ENCODE measurements at places on chromosomes 1 and 21. TPM values are rescaled to one million over a fixed set of nuclear protein-coding genes. Genes with fewer than 3 reads are reported as not detected.
A peak's percentile ranks its signal among the peaks of the same experiment; 100 is the strongest.

DNA sequence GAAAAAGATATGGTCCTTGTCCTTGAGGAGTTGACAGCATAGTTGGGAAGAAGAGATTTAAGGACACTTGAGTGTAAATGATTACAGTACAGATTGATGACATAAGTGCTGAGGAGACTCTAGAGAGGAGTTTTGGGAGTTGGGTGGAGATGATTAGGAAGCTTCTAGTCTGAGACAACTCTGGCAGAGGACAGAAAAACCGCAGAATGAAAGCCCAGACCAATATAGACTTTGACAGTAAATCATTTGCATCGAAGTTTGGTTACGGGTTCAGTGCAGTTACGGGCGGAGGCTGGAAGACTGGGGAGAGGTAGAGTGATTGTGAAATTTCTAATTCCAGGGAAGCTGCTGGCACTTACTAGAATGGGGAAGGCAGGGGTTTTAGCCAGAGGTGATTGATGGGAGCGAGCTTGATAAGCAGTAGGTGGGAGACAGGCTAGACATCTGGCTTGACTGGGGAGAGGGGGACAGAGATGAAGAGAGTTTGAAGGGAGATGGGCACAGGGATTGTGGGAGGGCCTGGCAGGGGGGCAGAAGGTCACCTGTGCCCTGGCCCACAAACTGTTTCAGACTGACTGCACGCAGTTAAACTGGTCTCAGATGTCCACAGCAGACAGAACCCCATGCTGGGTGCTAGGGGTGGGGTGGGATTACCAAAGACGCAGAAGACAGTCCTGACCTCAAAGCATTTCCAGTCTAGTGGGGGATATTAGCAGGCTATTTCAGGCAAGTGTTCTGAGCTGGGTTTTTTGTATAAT, 20.1 kb downstream of the SH2D2A start:
- DNase-seq: no peak

DNA sequence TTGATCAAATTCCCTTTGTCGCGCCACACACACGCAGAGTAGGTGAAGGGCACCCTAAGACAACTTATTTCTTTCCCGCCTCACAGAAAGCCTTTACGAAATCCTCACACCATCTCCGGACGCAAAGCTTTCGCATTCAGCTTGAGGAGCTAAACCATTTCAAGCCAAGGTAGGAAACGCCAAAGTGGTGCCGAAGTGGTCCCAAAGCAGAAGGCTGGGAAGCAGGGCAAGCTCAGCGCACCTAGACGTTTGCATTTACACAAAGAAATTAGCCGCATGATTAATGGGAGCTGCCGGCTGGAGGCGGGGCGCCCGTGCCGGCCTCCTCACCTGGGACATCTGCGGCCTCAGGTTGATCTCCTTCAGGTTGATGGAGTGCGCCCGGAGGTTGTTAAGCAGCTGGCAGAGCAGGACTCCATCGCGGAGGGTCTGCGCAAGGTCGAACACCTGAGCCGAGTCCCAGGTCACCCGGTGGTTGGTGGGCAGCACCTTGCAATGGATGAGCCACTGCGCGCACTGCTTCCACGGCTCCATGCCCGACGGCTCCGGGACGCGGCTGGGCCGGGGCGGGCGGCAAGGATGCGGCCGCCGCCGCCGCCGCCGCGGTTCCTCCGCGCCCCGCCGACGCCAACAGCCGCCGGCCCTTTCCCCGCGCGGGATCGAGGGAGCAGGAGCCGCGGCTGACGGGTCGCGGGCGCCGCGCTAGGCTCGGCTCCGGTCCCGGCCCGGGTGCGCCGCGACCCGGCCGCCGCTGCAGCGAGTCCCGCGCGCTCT, 457 bp downstream of the VAV3 start:
- DNase-seq: peak; percentile 53

DNA sequence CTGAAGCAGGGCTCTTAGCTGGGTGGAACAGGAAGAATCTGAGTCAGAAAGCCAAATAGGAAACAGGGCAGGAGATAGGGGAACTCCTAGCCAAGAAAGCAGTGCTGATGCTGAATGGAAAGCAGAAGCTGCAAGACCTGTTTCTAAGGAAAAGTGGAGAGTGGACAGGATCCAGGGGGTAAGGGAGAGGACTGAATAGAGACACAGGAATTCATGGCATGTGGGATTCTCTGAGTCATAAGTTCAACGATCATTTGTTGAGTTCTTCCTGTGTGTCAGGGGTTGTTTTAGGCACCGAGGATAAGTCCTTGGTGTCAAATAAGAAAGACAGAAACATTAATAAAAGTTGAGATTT, 153.8 kb upstream of the FGGY start:
- no peak for DNase-seq

DNA sequence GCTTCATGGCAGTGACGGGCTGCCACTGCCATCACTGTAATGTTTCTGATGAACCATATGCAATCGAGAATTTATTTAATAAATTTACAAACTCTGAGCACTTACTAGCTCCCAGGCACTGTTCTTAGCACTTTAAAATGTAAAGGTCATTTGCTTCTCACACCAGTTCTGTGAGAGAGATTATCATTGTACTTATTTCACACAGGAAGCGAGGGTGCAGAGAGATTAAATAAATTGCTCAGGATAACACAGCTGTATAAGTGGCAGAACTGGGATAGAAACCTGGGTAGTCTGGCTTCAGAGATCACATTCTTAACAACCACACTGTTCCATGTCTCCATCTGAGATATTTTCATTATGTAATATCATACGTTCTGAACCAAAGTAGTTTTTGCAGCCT, 119.9 kb downstream of the MAST2 start:
- no peak for DNase-seq

DNA sequence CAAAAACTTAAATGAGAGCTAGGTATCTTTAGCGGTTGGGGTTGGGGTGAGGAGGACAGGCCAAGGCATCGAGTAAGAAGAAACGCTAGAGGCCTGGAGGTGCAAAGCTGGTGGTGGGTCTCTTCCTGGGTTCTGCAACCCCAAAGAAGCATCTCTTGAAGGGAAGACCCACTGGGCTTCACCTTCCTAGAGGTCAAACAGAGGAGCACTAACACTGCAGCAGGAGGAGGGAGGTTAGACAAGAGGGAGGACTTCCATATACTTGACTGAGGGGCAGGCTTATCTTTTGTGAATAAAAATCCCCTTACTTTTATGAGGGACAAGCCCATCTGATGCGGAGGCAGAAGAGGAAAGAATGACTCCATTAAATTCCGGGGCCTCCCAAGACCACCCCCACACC, 2.5 kb downstream of the MEX3A start:
- no peak for DNase-seq

DNA sequence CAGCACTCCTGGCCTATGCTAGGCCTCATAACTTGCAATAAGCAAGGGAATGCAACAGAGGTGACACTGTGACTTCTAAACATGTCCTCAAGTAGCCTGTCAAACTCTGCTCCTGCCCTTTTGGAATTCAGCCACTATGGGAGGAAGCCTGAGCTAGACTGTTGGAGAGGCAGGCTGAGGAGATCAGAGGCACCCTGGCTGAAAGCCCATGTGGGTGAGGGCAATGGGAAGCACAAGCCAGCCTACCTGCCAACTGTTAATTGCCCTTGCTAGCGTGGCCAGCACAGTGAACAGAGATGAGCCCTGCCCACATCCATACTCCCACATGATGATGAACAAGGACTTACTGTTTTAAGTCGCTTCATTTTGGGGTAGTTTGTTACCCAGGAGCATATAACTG, 17.7 kb downstream of the GNB1 start:
- DNase-seq: peak; percentile 85

DNA sequence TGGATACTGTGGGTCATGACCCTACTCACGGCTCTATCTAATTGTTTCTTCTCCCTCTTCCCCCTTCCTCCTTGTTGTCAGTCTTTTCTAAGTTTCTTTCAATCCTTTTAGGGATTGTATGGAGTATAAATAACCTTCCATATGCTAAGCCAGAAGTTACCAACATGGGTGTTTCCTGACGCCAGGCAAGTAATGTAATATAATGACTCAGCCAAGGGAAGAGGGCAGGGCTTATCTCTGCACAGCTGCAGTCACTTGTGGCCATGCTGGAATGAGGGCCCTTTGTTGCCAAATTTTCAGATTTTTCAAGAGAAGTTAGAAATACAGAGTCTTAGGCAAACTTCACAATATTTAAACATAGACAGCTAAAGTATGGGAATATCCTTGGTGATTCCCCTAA, 194.6 kb downstream of the ST6GALNAC3 start:
- no peak for DNase-seq

GRCh38 chr1:112800289-112800688, 85.2 kb upstream of the PPM1J start:
- DNase-seq: no peak

DNA sequence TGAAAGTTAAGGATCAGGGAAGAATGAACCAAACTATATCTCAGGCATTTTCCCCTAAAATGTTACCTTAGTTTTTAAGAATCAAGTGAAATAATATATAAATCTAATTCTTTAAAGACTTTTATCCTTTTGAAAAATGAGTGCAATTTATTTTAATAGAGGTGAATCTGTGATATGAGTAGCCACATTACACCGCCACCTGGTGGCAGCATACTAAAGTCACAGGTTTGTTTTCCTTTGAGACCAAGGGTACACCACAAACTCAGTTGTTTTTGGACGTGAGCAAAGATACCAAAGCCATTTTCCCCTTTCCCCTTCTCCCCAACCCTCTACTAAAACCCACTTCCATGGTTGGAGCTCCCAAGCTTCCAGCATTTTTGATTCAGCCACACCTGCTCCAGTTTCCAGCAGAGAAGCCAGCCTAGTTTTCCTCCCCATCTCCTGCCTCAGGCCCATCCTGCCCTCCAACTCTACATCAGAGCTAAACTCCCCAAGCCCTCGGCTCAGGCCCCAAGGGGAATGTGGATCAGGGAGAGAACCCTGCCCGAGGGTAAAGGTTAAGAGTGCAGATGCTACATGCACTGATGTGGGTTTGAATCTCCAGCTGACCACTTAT, 22.9 kb upstream of the LDLRAP1 start:
- peak; percentile 62 for DNase-seq

DNA sequence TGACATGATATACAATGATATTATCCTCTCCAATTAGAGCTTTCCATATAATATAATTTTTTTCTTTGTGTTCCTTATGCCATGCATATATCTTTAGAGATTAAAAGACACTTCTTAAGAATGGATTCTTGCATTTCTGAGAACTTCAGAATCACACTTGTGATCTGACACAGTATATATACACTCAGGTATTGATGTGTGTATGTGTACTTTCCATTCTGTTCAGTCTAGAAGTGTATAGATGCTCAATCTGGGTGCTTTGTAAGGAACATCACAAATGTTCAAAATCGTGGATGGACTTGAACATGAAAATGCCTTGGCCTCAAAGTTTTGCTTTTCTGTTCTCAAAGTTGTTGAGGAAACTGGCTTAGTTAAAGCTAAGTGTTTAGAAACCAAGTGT, 102.7 kb downstream of the FGGY start:
- no peak for DNase-seq

GRCh38 chr1:7705048-7705907, 65.8 kb upstream of the VAMP3 start:
- no peak for DNase-seq

DNA sequence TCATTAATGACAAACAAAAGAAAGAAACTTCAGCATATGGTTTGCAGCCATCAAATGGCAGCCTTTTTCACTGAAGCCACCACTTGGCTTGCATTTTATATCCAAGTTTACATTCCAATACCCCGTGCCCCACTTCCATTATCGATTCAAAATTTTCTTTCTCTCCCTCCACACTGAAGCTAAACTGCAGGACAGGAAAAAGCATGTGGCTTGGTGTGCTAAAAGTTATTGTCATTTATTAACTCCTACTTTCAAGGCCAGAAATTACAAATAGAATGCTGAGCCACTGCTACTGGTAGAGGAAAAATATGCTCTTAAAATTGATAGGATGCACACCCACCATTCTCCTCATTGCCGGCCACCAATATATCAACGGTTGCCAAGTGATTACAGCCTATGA, 351.6 kb upstream of the DUSP10 start:
- no peak for DNase-seq

DNA sequence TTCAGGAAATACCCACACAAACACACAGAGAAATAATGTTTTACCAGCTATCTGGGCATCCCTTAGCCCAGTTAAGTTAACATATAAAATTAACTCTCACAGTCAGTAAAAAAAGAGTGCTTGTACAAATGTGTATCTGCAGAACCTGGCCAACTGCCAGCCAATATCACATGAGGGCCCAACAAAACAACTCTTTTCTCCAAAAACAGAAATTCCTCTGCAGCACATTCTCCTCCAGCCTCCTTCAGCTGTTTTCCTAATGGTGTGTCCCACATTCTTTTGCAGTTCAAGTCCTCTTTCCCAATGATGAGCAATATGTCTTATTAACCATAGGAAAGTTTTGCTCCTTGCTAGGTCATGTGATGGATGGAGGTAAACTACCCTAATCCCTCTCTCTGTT, 75.5 kb downstream of the LRRC7 start:
- DNase-seq: no peak

DNA sequence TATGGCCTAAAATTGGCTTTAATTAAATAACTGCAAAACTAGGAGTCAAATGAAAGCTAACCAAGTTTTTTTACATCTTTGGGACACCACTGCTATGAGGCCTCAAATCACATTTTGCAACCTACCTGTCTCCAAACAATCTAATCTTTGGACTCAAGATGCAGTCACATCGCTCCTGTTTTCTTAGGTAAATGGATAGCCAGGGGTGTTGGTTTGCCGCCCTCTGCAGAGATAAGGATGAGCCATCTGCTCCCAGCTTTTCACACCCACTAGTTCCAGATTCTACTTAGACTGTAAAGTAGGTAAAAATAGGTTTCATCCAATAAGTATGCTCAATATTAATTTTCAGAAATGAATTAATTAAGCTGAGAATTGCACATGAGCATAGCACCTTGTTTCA, 456.5 kb downstream of the KIF26B start:
- no peak for DNase-seq

ITGB2 gene
- 54.5 TPM for total RNA-seq

LHX8 gene
- total RNA-seq: not detected

GLMN gene
- total RNA-seq: 2.7 TPM

KRTAP11-1 gene
- total RNA-seq: not detected

ALG14 gene
- total RNA-seq: 1.5 TPM

S100A7 gene
- total RNA-seq: not detected

All from right lobe of liver (tissue), 6 donors.